NCI-H187 (cell line): ENCODE measurements at places on chromosomes 2 and 18.

DNA sequence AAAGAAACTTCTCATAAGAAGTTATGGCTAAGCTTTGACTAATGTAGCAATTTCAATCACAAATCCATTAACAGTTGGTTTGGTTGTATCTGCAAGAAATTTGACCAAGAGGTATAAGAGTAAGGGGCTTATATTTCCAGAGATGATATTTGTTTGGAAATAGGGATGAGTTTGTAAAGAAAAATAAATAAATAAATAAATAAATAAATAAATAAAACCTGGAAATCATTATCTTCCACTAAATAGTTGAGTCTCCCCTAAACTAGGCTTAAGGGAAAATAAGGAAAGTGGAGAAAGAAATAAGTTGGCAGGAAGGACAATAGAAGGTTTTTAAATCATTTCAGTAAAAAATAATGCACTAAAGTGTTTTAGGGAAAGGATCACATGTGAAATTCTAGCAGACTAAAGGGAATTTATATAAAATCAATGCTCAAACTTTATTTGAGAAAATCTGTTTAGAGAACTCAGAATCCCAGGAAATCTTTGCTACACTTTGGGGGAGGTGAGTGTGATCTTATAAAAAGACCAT lies 23.5 kb upstream of the SCN7A start:
- no peak for DNase-seq

- DNase-seq = no peak
Measured at GRCh38 chr2:240297256-240298116, 138.0 kb upstream of the GPC1 start.

DNA sequence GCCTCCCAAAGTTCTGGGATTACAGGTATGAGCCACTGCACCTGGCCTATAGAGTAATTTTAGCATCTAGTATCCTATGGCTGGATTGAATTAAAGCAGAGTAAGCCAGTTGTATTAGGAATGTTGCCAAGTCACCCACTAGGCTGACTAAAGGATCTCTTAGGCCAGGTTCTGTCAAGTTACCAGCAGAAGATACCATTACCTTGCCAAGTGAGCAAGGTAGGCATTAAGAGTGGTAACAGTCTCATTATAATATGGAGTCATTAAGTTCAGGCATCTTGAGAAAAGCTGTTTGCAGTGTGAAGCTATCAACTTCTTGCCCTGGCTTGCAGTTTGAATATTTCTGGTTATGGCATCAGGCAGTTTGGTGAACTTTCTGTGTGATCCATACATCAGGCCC lies 37.0 kb upstream of the MTCL1 start:
- DNase-seq = no peak

- DNase-seq = no peak
Measured at GRCh38 chr18:66156946-66157687, 406.3 kb downstream of the CDH7 start.

DNA sequence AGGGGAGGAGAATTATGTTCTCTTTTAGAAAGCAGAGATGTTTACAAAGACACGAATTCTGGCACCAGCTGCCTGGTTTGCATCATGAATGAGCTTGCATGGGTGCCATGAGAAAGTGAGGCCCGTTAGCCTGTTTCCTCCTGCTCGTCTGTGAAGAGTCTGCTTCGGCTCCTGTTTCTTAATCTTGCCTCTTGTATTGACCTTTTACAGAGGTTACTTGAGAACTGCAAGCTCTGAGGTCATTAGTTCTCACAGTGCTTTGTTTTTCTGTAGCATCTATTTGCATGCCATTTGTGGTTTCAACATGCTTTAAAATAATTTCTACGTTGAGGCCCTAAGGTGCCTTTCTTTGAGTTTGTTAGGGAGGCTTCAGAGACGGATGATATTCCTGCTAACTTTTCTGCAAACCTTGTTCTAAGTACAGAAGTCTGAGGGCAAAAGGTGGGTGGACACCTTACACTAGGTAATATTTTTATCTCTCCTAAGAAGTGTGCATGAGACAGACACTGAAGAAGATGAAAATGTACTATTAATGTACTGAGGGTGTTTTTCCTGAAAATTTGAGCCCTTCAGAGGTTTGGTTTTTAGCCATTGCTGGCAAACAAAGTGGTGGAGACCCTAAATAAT lies 53.4 kb upstream of the LINC00305 start:
- DNase-seq = no peak

DNA sequence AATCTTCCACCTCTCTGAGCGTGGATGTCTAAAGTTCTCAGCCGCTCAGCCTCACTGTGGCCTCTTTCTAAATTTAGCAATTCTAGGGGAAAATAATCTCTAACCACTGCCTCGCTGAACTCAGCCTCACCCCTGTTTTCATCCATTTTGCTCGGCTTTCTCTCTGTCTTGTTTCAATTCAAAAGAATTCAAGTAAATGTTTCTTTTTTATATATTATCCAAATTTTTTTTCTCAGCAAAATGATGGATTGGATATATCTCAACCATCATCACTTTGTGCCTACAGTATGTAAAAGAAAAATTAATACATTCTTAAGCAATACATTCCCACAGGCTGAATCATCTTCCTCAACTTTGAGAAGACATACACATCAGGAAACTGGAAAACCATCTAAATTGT lies 24.0 kb upstream of the GALNT5 start:
- no peak for DNase-seq

GRCh38 chr2:57190007-57190406 lies 856.6 kb upstream of the VRK2 start:
- DNase-seq = no peak
